Right cardiac atrium (tissue), 5 donors: ENCODE measurements at places on chromosomes 13 and 19. TPM values are rescaled to one million over a fixed set of nuclear protein-coding genes. Genes with fewer than 3 reads are reported as not detected.

Gene USP12
- total RNA-seq: 19.0 TPM

Gene PLIN3
- total RNA-seq: 27.0 TPM

Gene POU4F1
- total RNA-seq: not detected

DNA sequence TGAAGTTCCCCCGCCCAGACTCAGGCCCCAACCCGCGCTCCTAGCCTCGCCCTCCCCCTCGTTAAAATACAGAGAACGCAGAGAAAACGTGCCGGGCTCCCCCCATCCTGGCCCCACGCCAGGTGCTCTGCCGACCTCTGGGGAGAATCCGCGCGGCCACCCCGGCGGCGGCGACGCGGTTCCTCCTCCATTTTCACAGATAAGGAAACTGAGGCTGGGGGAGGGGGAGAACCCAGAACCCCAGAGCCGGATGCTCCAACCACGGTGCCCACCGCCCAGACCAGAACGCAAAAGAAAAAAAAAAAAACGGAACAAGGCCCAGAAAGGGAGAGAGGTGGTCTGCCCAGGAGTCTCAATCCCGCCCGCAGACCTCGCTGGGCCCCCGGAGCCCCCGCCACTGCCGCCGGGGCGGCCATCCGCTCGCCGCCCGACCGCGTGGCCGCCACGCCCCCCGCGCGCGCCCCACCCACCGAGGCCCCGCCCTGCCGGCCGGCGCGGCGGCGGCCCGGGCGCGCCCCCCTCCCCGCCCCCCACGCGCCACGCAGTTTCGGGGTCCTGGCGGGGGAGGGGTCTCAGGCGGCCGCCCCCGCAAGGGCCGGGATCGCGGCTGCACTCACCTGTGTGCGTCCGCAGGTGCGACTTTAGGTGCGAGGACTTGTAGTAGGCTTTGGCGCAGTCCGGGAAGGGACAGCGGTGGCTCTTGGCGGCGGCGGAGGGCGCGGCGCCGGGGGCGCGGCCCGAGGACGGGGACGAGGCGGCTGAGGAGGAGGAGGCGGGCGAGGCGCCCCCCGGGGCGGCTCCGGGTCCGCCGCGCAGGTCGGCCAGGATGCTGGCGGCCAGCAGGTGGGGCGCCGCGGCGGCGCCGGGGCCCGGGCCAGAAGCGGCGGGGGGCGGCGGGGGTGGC is 703 bp downstream of the KLF16 start:
- DNase-seq: no peak

GRCh38 chr13:51935326-51936171 is 73.8 kb downstream of the CCDC70 start:
- DNase-seq: no peak

GRCh38 chr13:65035302-65035701 is 2194.8 kb downstream of the PCDH9 start:
- DNase-seq: no peak

DNA sequence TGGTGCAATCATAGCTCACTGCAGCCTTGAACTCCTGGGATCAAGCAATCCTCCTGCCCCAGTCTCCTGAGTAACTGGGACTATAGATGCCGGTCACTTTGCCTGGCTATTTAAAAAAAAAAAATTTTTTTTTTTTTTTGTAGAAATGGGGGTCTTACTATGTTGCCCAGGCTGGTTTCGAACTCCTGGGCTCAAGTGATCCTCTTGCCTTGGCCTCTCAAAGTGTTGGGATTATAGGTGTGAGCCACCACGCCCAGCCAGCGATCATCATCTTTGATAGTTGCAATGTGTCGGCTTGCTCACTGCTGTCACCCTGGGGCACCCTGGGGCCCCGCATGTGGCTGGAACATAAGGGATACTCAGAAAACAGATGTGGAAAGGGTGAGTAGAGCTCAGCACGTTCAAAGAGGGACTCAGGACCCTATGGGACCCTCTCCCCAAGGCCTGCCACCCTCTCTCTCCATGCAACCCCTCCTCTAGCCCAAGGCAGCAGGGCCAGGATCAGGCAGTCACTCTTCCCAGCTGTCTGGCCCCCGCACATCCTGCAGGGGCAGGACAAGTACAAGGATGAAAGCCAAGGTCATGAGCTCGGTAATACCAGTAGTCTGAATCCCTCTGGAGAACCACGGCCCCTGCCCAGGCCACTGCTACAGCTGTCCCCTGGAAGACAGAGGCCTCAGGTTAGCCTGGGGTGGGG is 6.5 kb upstream of the CCL25 start:
- DNase-seq: no peak

DNA sequence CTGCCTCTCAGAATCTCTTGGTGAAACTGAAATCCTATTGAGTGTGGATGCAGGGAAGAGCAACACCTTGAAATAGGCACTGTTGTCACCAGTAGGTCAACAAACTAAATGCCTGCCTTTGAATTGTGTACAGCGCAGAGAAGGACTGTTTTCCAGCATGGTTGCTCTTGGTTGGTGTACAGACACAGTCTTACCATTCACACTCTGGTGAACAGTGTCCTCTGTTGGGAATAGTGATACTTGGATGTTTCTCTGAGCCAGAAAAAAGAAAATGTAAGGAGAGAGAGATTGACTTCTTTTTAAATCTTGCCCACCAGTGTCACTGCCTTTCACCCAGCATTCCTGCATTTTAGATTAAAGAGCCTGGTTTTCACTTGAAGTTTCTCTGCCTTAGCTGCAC is 179.7 kb downstream of the STK24 start:
- DNase-seq: no peak

Gene RNU6-9
- not detected for total RNA-seq

Gene TLE6
- 2.2 TPM for total RNA-seq

DNA sequence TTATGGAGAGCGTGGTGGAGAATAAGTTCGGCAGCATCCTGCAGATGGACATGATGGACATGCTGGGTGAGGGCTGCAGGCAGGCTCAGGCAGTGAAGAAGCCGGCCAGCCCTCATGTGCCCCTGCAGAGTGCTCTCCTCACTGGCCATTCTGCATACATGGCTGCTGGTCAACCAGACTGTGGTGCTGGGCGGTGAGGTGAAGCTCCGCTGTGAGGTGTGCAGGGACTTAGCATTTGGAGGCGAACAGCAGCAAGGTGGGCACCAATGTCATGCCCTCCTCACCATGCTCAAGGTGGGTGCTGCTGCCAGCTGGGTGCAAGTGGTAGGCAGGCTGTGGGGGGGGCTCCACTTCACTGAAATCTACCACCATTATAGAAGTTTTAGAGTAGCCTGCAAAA is 5.7 kb upstream of the ZNF492 start:
- no peak for DNase-seq

- no peak for DNase-seq
These were observed 21.0 kb downstream of the EPSTI1 start for GRCh38 chr13:42970824-42971690.

Gene TUBB4A
- total RNA-seq: 2.6 TPM

- peak; percentile 11 for DNase-seq
These were observed 12.5 kb upstream of the MZF1 start for GRCh38 chr19:58585442-58586132.

Gene NOP53
- 248 TPM for total RNA-seq

Gene ADAMTSL5
- total RNA-seq: 23.7 TPM

- peak; percentile 61 for DNase-seq
These were observed 3.6 kb downstream of the RRAS start for GRCh38 chr19:49636233-49636932.

Gene C2CD4C
- total RNA-seq: 1.2 TPM

Gene CBY2
- not detected for total RNA-seq

Gene ZNF439
- total RNA-seq: 5.3 TPM

DNA sequence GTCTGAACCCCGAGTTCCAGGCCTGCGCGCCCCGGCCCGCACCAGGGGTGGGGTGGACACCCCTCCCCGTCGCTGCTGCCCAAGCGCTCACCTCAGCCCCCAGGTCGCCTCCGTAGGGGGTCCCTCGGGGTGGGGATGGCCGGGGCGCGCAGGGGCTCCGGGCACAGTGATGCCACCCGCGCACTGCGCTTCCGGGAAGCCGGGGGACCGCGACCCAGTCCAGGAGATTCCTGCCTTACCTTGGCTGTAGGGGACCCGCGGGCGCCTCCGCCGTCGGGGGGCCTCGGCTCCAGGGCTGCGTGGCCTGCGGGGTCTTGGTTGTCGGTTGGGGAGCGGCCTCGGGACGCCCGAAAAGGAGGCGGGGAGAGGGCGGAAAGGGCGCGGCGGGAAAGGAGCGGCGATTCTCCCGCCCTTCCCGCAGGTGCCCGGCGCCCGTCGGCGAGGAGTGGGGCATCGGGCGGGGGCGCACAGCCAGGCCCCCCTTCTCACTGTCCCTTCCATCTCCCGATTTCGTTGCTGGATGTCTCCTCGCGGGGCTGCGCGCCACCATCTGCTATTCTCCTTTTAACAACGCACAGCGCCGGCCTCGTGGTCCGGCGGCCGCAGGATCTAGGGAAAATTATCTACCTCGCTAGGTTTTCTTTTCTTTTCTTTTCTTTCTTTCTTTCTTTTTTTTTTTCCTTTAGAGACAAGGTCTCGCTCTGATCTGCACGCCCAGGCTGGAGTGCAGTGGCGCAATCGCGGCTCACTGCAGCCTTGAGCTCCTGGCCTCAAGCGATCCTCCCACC is at the start of gene KEAP1:
TSS of gene KEAP1 (minus strand) at position 355 of the 788 bp plus-strand sequence. CDS start 3,323 bp downstream, outside the sequence.
- peak; percentile 79 for DNase-seq

Gene SBK2
- 210 TPM for total RNA-seq

DNA sequence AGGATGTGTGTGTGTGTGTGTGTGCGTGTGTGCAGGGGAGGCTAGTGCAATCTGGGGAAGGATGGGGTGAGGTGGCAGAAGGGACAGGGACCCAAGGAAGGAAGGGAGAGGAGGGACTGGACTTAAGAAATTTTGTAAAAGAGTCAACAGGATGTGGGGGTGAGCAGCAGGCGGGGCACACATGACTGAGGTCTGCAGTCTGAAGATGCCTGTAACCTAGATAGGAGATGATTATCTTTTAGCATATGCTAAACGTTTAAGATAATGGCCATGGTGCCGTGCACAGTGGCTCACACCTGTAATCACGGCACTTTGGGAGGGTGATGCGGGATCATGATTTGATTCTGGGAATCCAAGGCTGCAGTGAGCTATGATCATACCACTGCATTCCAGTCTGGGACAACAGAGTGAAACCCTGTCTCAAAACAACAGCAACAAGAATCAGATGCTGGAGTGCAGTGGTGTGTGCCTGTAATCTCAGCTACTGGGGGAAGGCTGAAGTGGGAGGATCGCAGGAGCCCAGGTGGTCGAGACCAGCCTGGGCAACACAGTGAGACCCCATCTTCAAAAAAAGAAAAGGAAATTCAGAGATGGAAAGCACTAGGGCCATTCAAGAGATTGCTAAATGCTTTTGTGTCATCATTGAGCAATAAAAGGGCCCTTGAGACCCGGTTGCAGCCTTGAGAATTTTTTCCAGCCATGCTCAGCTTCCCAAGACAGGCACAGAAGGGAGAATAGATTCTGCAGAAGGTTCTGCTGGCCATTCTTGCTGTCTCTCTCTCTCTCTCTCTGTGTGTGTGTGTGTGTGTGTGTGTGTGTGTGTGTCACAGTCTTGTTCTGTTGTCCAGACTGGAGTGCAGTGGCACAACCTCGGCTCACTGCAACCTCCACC is 3.8 kb upstream of the ZNF414 start:
- no peak for DNase-seq

Gene MKNK2
- 151 TPM for total RNA-seq

Gene OR4F17
- not detected for total RNA-seq
